ENCODE measurements at places on chromosomes 11 and 22.

- no peak for DNase-seq
These were observed 10.7 kb downstream of the VSIG10L2 start for GRCh38 chr11:125956391-125957134.

DNA sequence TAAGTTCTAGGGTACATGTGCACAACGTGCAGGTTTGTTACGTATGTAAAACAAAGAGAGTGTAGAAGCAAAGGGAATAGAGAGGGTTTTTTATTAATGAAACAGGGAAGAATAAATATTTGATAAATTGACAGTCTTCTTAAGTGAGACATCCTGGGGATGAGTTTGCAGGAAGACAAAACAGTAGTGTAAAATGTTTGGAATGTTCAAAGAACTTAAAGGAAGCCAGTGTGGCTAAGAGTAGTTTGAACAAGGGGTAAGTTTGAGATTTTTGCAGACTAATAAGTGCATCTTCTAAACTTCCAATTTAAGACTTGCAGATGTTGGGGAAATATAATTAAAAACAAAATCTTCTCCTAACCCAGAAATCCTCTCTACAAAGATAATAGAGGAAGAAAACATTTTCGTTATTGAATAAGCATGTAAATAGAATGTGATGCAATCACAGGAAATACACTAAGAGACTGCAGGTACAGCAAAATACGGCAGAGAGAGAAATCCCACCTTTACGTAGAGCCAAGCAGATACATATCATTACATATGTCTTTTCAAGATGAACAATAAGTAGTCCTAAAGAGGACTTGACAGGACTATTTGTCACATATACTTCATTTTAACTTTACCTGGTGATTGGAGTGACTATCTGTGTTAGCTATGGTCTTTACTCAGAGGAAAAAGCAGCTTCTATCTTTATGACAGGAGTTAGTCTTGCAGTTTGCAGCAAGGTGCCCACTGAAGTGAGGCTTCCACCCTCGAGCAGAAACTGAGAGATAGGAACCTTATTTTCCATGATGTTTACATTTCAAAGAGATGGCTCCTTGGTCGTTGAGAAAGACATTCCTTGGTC lies 402.1 kb downstream of the CNTN5 start:
- no peak for DNase-seq

DNA sequence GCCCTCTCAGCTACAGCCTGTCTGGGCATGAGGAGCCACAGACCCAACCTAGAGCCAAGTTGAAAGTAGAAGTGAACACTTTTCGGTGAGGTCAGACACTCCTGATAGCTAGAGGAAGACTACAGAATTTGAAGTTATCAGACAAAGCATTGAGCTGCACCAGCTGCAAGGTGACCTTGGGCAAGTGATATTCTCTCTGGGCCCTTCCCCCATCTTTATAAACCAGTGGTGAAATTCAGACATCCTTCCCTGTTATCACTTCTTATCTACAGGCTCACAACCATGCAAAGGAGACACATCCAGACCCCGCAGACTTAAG lies 8.0 kb upstream of the PMM1 start:
- no peak for DNase-seq

DNA sequence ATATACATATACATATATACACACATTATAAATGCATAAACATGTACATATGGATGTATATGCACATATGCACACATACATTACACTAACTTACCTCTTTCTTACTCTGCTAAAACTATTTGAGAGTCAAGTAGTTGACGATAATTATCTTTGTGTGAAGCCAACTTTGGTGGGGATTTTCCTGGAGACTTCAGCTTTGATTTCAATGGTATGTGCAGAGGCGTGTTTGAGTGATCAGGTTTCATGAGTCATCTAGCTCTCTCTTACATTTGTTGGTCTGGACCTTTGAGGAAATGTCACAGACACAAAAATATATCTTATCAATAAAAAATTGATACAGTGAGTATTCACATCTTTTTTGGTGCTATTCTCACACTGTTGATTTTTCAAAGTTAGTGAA lies 769.1 kb upstream of the LUZP2 start:
- DNase-seq: no peak

DNA sequence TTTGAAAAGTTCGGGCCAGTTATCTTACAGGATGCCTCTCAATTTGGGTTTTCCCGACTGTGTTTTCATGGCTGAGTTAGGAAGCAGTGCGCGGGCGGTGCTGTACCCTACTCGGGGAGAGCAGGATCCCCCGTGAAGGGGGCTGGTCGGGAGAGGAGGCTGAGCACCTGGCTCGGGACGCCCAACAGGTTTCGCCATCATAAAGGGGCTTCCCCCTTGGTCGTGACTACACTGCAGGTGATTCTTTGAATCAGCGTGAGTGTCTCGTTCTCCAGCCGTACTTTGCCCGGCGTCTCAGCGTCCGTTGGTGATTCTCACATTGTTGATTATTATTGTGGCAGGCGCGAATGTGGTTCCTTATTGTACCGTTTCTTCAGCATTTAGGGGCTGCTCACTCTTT lies 46.6 kb downstream of the ST14 start:
- no peak for DNase-seq

- no peak for DNase-seq
These were observed 143.6 kb downstream of the TEAD1 start for GRCh38 chr11:12817681-12818332.

DNA sequence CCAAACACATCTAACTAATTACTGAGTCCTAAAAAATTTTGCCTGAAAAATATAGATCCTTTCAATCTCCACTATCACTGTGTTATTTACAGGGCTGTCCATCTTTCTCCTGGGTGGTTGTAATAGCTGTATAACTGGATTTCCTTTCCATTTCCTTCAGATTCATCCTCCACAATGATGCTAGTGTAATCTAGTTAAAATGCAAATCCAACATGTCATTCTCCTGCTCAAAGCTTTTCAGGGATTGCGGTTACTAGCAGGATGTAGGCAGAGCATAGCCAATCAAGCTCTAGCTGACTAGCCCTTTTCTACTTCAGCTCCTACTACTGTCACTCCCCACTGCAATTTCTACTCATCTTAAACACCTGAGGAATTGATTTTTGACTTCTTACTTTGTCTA lies 283.0 kb downstream of the RAB38 start:
- DNase-seq: no peak
